Renal cortical epithelial cell (primary cell): ENCODE measurements at places on chromosomes 7 and 10. TPM values are rescaled to one million over a fixed set of nuclear protein-coding genes. Genes with fewer than 3 reads are reported as not detected.

The SFRP5 gene
- total RNA-seq: 0.17 and 0.60 TPM in 2 replicates

The CYP2E1 gene
- 0.40 and 7.6 TPM in 2 replicates for total RNA-seq

The CPA4 gene
- total RNA-seq: 4.7 and 22.7 TPM in 2 replicates

DNA sequence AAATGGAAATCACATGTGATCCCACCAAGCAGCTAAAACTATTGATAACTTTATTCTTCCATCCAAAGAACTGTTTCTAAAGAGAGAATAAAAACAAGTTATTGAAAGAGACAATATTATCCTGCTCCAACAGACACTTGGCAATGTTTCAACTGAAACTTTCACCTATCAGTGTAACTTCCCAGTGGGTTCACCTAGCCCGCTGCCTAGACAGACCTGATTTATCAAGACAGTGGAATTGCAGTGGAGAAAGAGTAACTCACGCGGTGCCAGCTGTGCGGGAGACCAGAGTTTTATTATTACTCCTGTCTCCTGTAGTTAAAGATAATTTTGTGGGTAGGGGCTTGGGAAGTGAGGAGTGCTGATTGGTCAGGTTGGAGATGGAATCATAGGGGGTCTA, 199.8 kb downstream of the AHR start:
- DNase-seq: no peak
